ENCODE measurements at places on chromosomes 11 and 22. TPM values are rescaled to one million over a fixed set of nuclear protein-coding genes. Genes with fewer than 3 reads are reported as not detected.

FBLN1 gene
- 286 TPM for total RNA-seq

MAPK11 gene
- 15.4 TPM for total RNA-seq

MS4A8 gene
- total RNA-seq: not detected

SAA1 gene
- total RNA-seq: 5.5 TPM

TMEM41B gene
- 37.0 TPM for total RNA-seq

ZBTB16 gene
- total RNA-seq: 166 TPM

DDTL gene
- 6.6 TPM for total RNA-seq

TENM4 gene
- 2.4 TPM for total RNA-seq

DNA sequence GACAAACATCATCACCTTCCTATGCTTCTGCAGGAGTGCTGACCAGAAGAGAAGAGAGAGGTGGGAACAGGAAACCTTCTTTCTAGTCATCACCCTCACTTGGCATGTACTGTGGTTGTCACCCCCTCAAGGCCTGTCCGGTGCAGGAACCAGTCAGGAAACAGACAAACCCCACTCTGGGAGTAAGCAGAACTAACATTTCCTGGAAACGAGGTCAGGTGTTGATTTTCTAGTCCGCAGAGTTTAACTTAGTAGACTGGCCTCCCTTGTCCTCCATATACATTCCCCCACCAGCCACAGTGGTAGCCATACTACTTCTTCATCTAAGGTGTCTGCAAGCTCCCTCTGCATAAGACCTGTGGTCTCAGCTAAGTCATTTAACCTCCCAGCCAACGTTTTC lies 80.7 kb upstream of the NCAM1 start:
- DNase-seq: no peak

- DNase-seq: peak; percentile 76
Observed at GRCh38 chr22:35467681-35468434, 67.9 kb downstream of the MCM5 start.

- DNase-seq: no peak
Observed at GRCh38 chr11:60879971-60880588, 12.7 kb downstream of the ZP1 start.

- DNase-seq: no peak
Observed at GRCh38 chr22:50011447-50012210, 936 bp downstream of the IL17REL start.

GRCh38 chr11:118319337-118319707 lies 14.8 kb downstream of the CD3E start:
- no peak for DNase-seq

DNA sequence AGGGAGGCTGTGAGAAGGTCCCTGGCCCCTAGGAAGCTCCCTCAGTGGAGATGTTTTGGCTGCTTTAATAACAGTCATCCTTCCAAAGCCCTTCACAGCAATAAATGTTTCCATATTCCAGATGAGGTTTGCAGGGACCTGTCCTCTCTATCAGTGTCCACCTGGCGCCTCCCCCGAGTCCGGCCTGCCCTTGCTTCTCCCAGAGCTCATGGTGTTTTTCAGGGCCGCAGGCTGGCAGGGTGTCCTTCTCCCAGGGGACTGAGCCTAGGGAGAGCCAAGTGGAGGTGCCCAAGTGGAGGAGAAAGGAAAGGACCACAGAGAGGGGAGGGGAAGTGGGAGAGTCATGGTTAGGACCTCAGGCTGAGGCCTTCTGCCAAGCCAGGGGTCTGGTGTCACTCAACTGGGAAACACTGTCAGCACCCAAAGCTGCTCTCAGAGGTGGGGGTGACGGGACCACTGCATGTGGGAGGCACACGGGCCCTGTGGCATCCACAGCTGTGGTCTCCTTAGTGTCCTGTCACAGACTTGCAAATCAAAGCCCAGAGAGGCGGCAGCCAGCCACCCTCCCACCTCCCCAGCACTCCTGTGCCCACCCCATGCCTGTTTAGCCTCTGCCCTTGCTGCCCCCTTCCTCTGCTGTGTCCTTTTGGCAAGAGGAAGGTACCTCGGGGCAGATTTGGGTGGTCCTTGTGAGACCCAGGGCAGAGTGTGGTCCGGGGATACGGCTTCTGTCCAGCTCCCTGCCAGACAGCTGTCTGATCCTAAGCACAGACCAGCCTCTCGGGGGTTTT lies 6.4 kb downstream of the DERL3 start:
- no peak for DNase-seq

DNA sequence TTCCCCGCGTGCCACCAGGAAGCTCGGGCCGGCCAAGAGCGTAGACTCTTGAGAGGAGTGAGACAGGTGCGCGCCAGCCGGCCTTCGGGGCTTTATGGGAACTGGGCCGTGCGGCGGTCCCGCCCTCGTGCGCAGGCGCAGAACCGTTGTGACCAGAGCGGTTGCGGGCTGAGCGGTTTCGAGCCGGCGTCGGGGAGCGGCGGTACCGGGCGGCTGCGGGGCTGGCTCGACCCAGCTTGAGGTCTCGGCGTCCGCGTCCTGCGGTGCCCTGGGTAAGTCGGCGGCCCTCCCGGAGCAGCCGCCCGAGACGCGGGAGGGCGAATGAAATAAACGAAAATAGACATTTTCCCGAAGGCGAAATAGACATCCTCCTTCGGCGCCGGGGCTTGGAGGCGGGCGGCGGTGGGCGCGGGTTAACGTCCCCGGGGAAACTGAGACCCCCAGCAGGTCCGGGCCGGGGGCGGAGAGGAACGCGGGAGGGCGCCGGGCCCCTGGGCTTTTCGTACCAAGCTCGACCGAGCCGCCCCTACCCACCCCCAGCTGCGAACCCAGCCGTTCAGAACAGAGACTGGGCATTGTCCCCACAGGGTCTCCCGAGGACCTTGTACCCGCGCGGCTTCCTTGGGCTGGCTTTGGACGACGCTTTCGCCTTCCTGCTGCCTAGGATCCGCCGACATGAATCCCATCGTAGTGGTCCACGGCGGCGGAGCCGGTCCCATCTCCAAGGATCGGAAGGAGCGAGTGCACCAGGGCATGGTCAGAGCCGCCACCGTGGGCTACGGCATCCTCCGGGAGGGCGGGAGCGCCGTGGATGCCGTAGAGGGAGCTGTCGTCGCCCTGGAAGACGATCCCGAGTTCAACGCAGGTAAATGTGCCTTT lies at the start of gene ASRGL1:
Gene ASRGL1 (plus strand): TSS at position 146 of the 879 bp plus-strand sequence. CDS start 530 bp downstream, at position 676.
- peak; percentile 83 for DNase-seq

DNA sequence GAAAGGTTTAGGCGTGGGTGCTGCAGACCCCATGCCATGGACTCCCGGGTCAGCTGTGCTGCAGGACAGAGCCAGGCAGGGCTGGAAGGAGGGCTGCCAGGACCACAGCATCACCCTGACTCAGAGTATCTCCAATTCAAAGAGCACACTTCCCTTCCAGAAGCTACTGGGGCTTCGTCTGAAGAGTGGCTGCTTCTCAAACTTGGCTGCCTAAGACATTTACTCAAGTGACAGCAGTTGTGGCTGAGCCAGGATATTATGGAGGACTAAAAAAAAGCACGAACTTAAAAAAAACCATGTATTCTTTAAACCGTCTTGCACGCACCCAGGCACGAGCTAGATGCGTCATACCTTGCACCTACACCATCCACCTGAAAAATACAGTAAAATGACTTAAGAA lies 13.0 kb upstream of the BID start:
- DNase-seq: no peak

GRCh38 chr22:45905924-45906865 lies 70.8 kb downstream of the WNT7B start:
- no peak for DNase-seq

DNA sequence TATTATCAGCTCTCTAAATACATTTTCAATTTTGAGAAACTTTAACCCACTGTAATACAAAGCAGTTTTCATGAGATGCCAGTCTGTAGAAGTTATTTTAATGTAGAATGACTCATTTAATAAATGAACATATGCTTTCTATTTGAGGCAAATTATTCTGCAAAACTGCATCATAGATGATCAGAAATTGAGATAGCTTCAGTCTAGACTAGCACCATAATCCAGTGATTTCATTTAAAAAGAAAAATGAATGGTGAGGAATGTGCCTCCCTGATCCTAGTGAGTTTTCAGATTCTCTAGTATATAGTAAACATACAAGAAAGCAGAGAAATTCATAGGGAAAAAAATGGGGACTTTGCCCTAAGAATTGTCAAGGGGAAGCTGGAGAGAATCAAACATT lies 66.1 kb downstream of the OR5AK2 start:
- DNase-seq: no peak

- DNase-seq: no peak
Observed at GRCh38 chr22:37589636-37590035, 9.7 kb upstream of the LGALS2 start.

GRCh38 chr11:126115127-126115495 lies 52.4 kb upstream of the CDON start:
- no peak for DNase-seq

- no peak for DNase-seq
Observed at GRCh38 chr11:114821621-114822412, 143.5 kb downstream of the NXPE2 start.

DNA sequence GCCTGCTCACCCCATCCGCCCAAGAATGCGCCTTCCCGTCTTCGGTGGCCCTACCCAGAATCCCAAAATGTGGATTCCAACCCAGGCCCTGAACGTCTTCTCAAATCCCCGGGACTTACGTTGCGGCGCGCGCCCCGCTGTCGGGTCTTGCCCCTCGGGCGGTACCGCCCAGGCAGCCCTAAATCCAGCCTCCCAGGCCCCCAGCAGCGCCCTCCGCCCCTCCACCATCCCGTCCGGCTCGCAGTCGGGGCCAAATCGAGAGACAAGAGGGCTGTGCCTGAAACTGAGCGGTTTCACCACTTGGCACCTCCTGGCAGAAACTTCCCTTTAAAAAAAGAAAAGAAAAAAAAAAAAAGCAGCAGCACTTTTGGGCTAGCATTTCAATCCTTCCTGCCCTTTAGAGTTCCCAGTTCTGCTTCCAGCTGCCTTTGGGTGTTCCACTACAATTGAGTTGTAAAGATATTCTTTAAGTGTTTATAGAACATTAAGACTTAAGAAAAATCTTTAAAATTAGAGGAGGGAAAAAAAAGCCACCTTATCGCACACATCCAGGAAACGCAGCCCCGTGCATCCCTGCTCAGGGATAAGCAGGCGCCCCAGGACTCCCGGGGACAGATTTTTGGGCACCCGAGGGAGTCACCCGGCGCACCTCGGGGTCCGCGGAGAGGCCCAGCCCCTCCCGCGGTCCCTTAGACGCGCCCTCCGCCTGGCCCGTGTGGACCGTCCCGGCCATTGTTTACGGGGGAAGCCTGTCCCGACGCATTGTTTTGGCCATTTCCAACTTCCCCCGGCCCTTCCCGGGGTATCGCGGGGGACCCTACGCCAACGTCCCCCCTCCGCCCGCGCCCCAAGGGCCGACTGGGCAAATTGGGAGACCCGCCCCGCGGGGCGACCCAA lies 57.6 kb downstream of the KCNJ4 start:
- no peak for DNase-seq

- no peak for DNase-seq
Observed at GRCh38 chr11:94871491-94872185, 101.7 kb downstream of the CWC15 start.

DNA sequence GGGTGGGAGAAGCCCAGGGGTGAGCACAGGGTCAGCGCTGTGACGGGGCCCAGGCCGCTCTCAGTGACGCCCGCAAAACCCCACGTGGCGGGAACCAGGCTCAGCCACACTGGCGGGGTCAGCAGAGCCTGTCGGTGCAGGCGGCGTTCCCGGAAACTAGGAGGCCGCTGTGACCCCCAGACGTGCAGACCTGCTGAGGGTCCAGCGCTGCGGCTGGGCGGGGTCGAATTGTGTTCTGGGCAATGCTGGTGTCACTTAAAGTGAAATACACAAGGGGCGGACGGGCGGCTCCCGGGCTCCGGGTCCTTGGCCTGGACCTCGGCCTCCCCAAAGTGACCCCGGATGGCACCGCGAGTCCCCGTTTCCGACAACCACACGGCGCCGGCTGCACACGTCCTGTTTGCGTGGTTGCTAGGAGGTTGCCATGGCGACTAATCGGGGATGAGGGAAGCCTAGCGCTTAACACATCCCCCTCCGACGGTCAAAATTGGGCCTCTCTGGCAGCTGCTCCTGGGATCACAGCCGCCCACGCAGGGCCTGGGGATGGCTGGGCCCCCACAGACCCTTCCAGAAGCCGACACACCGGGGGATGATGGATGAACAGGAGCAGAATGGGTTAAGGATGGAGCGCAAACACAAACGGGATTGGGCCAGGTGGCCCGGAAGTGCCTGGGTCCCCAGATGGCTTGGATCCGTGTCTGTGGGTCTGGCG lies 81.7 kb upstream of the PRR5 start:
- peak; percentile 66 for DNase-seq

DNA sequence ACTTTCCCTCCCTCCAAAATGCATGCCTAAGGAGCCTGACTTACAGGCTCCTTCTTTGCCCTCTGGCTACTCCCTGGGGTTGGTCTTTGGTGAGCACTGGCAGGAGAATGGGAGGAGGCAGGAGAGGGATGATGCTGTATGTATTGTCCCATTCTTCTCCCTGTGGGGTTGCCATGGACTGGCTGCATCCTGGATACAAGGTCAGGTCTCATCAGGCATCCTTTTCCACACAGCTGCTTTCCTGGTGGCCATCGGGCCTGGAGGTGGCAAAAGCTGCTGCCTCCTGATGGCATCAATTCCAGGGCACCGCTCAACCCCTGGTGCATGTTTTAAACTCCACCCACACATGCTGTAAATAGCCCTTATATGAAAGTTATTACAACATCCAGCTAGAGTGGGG lies 257.2 kb downstream of the ETS1 start:
- DNase-seq: no peak

- DNase-seq: no peak
Observed at GRCh38 chr11:88281317-88281712, 56.2 kb downstream of the CTSC start.

DNA sequence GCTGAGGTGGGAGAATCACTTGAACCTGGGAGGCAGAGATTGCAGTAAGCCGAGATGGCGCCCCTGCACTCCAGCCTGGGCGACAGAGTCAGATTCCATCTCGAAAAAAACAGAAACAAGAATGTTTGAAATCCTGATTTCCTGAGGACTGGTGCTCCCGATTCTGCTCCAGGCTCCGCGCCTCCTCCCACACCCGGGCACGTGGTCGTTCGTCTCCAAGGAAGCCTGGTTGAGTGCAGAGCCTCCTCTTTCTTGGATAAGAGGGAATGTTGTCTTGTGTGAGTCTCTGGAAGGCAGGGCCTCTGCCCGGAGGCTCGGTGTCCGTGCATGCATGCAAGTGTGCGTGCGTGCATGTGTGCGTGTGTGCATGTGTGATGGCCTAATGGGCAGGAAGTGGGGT lies 30.1 kb downstream of the BRSK2 start:
- no peak for DNase-seq

- DNase-seq: no peak
Observed at GRCh38 chr22:50053861-50054260, 4.2 kb downstream of the TTLL8 start.

GRCh38 chr11:123405123-123405592 lies 24.9 kb upstream of the GRAMD1B start:
- no peak for DNase-seq

- DNase-seq: no peak
Observed at GRCh38 chr22:46040471-46041465, 63.8 kb upstream of the WNT7B start.

GRCh38 chr11:26721948-26722475 lies at the start of gene SLC5A12:
Gene SLC5A12 (minus strand): TSS chr11:26722060. CDS start chr11:26721714, 346 bp downstream.
- DNase-seq: no peak

GRCh38 chr22:39219071-39220039 lies 25.4 kb downstream of the PDGFB start:
- DNase-seq: peak; percentile 24

GRCh38 chr11:63682066-63683021 lies 1.0 kb downstream of the RTN3 start:
- DNase-seq: no peak

GRCh38 chr11:104772806-104773241 lies 125.4 kb downstream of the CASP12 start:
- DNase-seq: no peak
